ENCODE measurements at places on chromosomes 6 and 20.

- no peak for DNase-seq
These were observed 662.2 kb upstream of the HS3ST5 start for GRCh38 chr6:115004982-115005381.

DNA sequence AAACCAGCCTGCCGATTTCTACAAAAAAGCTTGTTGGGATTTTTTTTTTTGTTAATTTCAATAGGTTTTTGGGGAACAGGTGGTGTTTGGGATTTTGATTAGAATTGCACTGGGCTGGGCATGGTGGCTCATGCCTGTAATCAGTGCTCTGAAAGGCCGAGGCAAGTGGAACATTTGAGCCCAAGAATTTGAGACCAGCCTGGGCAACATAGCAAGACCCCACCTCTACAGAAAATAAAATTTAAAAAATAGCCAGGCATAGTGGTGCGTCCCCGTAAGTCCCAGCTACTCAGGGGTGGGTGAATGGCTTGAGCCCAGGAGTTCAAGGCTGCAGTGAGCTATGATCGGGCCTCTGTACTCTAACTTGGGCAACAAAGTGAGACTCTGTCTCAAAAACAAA, 40.5 kb upstream of the ASF1A start:
- DNase-seq: no peak

GRCh38 chr20:47051936-47052526, 157.4 kb downstream of the EYA2 start:
- no peak for DNase-seq

DNA sequence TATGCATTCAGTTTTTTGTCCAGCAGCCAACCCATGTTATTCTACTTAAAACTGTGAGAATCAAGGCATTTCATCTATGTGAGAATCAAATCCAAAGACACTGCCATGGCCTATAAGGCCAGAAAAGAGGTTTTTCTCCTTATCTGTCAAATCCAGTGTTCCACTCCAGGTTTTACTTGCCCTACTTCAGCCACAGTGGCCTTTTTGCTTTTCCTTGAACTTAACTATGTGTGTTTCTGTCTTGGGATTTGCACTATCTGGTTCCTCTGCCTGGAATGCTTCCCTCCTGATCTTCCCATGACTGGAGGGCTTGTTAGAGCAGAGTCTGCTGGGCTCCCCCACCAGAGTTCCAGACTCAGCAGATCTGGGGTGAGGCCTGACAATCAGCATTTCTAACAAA, 113.1 kb upstream of the DOK5 start:
- DNase-seq: no peak

- no peak for DNase-seq
These were observed 203.6 kb downstream of the PLCB1 start for GRCh38 chr20:8335495-8336195.

- DNase-seq: no peak
These were observed 133.9 kb upstream of the BTN3A2 start for GRCh38 chr6:26231006-26231587.

- DNase-seq: no peak
These were observed 275.6 kb downstream of the SMOC2 start for GRCh38 chr6:168716581-168716980.

DNA sequence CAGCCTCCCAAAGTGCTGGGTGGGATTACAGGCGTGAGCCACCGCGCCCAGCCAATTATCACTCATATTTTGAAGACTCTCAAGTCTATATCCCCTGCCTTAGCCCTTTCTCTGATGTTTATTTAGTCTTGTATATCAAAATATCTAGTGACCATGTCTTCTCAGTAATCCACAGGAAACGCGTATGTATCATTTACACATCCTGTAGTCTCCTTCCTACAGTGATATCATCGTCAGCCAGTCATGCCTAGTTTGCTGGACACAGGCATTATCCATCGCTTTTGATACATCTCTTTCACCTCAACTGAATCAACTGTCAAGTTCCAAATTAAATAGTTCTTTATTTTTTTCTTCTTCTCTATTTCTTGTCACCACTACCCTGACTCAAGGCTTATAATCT, 223.7 kb downstream of the NKAIN2 start:
- no peak for DNase-seq

DNA sequence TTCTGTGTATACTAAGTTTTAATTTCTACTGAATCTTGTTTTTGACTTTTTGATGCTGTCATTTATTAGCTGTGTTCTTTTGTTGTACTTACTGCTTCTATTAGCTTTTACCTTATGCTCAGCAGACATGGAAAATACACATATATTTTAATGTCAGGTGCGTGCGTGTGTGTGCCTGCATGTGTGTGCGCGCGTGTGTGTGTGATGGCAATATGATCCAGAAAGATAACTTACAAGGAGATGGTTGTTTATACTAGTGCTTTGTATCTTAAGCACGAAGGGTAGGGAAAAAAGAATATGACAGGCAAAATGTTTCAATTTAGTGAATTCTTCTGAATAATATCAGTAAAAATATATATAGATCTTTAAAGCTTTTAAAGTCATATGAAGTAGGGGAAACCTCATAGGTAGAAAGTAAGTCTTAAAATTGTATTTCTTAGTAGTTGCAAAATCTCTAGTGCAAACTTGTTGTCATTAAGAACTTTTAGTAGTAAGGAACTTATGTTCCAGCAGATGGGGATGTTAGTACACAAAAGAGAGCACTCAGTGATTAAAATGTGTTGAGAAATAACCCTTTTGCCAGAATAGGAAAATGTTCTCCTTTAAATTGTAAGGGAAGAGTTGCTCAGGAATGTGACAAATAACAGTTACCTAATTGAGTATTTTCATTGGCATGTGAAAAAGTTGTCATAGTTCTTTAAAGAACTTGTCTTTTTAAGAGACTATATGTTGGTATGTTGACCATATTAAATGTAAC, 13.2 kb downstream of the QKI start:
- DNase-seq: no peak

DNA sequence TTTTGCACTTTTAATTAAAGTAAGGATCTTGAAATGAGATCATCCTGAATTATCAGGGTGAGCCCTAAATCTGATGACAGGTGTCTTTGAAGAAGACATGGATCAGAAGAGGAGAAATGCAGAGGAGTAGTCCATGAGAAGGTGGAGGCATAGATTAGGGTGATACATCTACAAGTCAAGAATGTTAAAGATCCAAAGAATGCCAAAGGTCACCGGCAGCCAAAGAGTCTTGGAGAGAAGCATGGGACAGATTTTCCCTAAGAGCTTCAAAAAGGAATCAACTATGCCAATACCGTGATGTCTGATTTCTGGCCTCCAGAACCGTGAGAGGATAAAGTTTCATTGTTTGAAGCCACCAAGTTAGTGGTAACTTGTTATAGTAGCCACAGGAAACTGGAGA, 59.0 kb upstream of the THEMIS start:
- no peak for DNase-seq

DNA sequence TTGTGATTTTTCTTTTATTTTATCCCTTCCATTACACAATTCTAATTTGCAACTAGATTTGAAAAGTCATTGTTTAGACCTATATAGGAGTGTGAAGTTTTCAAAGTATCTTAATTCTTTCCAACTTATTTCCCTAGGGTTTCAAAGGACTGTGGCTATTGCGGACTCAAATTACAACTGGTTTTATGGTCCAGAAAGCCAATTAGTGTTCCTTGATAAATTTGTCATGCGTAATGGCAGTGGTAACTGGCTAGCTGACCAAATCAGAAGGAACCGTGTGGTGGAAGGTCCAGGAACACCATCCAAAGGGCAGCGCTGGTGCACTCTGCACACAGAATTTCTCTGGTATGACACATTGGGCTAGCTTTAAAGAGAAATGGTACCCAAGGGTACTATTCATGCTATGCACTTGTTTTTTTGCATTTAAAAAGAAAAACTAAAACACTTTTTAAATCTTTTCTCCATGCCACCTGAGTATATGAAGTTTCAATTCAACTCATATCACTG, 27.9 kb upstream of the CALHM6 start:
- no peak for DNase-seq

DNA sequence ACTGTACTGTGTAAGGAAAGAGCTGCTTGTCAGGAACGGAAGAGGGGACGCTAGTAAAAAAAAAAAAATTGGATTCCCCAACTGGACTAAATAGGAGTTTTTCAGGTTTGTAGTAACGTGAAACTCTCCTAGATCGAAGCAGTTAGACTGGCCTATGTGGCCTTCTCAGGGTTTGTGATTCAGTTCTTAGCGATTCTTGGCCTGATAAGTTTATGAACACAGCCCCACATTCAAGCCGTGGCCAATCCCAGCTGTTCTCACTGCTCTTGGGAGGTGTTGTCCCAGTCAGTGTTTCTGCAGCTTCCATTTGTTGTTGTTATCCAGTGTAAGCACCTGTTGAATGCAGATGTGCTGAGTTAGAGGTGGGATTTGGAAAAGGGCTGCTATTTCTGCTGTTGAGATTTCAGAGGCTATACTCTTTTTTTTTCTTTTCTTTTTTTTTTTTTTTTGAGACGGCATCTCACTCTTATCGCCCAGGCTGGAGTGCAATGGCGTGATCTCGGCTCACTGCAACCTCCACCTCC, 29.7 kb downstream of the TAF8 start:
- no peak for DNase-seq
